CD14-positive monocyte (primary cell): ENCODE measurements at places on chromosomes 5 and 9. TPM values are rescaled to one million over a fixed set of nuclear protein-coding genes. Genes with fewer than 3 reads are reported as not detected.

BHMT2 gene
- not detected for polyA plus RNA-seq

F12 gene
- polyA plus RNA-seq = 1.5 TPM

PARP8 gene
- 40.6 TPM for polyA plus RNA-seq

OTP gene
- polyA plus RNA-seq = not detected

SLC36A2 gene
- not detected for polyA plus RNA-seq
